ENCODE measurements at places on chromosomes 5 and 9. TPM values are rescaled to one million over a fixed set of nuclear protein-coding genes. Genes with fewer than 3 reads are reported as not detected.

DNAI1 gene
- not detected for total RNA-seq

WHRN gene
- 14.0 TPM for total RNA-seq

PALM2AKAP2 gene
- total RNA-seq, result 3.3 TPM

ALDH1A1 gene
- 6.0 TPM for total RNA-seq

RNF183 gene
- total RNA-seq, result not detected

NIPAL4 gene
- not detected for total RNA-seq

COL15A1 gene
- 0.69 TPM for total RNA-seq

ZNF354C gene
- 5.0 TPM for total RNA-seq

BNC2 gene
- 67.4 TPM for total RNA-seq

NR6A1 gene
- 2.7 TPM for total RNA-seq

CATSPER3 gene
- total RNA-seq, result not detected

RASGRF2 gene
- under 0.01 TPM for total RNA-seq

KLHL3 gene
- total RNA-seq, result 2.2 TPM

IL5 gene
- not detected for total RNA-seq

GPX3 gene
- total RNA-seq, result not detected
